Neural crest cell (in vitro differentiated cells): ENCODE measurements at places on chromosomes 6 and 20. TPM values are rescaled to one million over a fixed set of nuclear protein-coding genes. Genes with fewer than 3 reads are reported as not detected.

The CLPSL2 gene
- total RNA-seq, result not detected in 2 replicates

The ANKRD66 gene
- not detected in 2 replicates for total RNA-seq

The TFAP2A gene
- total RNA-seq, result 8.2 and 9.6 TPM in 2 replicates

The HLA-DPA1 gene
- 1.8 and 3.4 TPM in 2 replicates for total RNA-seq

The SNAI1 gene
- 12.5 and 12.9 TPM in 2 replicates for total RNA-seq

The ABHD16B gene
- not detected in 2 replicates for total RNA-seq

The TFAP2C gene
- total RNA-seq, result 4.0 and 4.9 TPM in 2 replicates

The RBPJL gene
- total RNA-seq, result not detected in 2 replicates

The GABRR2 gene
- 0.34 and 0.51 TPM in 2 replicates for total RNA-seq

The FRK gene
- 0.11 and 0.12 TPM in 2 replicates for total RNA-seq

The CEP85L gene
- total RNA-seq, result 16.8 and 18.1 TPM in 2 replicates

The LCA5 gene
- total RNA-seq, result 4.6 and 4.7 TPM in 2 replicates

The FRMD1 gene
- not detected in 2 replicates for total RNA-seq

The ZC3H12D gene
- total RNA-seq, result 0.14 and 0.16 TPM in 2 replicates

The RNF144B gene
- total RNA-seq, result 0.23 and 0.59 TPM in 2 replicates

The BMP5 gene
- 2.2 and 2.4 TPM in 2 replicates for total RNA-seq

The NKX2-2 gene
- not detected in 2 replicates for total RNA-seq

The TUBB2B gene
- 655 and 665 TPM in 2 replicates for total RNA-seq

The MOG gene
- total RNA-seq, result not detected in 2 replicates

The EDEM2 gene
- 16.9 and 17.9 TPM in 2 replicates for total RNA-seq

The BPIFA1 gene
- not detected in 2 replicates for total RNA-seq

The HSD17B8 gene
- total RNA-seq, result 3.3 and 4.4 TPM in 2 replicates

The BTN3A1 gene
- total RNA-seq, result 12.7 and 13.8 TPM in 2 replicates

The DDX43 gene
- total RNA-seq, result not detected in 2 replicates

The ARG1 gene
- not detected in 2 replicates for total RNA-seq

The LY6G6C gene
- 1.2 TPM in 2 replicates for total RNA-seq

The FNDC11 gene
- total RNA-seq, result 1.5 and 1.9 TPM in 2 replicates

The HLA-DRA gene
- total RNA-seq, result 0.28 TPM in 1 of 2 replicates, not detected in the other

The TBXT gene
- not detected in 2 replicates for total RNA-seq

The PRDM13 gene
- total RNA-seq, result 0.09 and 0.14 TPM in 2 replicates

The FGD2 gene
- total RNA-seq, result not detected in 2 replicates

The LAMP5 gene
- total RNA-seq, result 0.98 and 1.0 TPM in 2 replicates

The SLC13A3 gene
- total RNA-seq, result 6.1 and 6.7 TPM in 2 replicates
